NCI-H1092 (cell line): ENCODE measurements at places on chromosomes 7 and 10.
A peak's percentile ranks its signal among the peaks of the same experiment; 100 is the strongest.

DNA sequence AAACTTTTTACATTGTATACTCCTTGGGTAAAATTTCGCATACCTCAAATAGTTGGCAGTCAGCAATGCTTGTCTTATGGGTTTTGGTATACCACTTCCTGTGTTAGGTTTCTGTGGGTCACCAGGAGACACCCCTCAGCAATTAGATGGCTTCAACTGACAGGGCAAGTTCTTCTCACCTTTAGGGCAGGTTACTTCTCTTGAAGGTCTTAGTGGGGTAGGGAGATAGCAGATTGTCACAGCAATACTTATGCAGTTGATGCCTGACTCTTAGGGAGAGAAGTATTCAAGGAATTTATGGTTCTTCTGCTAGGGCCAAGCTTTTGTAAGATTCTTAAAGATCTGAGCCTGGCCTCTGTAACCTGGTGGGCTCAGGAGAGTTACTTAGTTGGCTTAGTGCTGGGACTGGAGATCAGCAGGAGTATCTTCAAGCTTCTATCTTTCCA lies 42.9 kb downstream of the MKLN1 start:
- no peak for DNase-seq

DNA sequence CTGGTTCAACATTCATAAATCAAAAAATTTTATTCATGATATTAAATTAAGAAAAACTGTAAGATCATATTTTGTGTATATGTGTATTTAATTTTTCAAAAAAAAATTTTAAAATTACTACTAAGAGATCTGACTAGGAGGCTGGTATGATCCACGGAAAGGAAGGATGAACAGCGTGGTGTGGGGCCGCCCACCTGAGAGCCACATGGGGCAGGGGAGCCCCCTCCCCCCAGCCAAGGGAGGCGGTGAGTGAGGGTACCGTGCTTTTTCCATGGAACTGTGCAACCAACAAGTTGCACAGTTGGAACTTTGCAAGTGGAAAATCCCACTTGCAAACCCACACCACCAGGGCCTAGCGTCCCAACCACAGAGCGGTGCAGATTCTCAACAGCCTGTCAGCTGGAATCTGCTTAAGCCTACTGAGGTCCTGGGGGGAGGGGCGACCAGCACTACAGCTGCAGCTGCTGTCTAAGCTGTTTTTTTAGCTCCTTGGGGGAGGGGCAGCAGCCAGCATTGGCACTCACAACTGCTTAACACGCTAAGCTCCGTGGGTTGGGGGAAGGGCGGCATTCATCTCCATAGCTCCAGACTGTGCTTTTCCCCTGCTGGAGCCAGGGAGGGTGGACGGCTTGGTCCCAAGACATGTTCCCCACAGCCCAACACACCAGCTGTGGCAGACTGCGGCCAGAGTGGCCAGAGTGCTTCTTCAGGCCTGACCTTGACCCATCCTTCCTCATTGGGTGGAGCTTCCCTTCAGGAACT lies 94.2 kb upstream of the IGFBP3 start:
- DNase-seq: no peak

DNA sequence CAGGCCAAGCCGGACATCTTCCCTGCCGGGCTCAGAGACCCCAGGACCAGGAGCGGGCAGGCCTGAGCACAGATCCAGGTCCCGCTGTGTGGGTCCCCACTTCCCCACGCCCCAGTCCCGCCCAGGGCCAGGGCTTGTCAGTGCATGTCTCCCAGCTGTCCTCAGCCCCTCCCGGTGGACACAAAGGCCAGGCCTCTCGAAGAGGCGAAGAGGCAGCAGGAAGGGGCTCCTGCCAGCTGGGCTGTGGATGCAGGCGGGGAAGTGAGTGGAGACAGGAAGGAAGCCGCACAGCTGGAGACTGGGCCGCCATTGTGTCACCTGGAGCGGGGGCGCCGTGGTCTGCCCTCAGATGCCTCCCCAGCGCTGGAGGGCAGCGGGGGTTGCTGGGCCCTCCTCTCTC lies 4.8 kb downstream of the GRIFIN start:
- DNase-seq: peak; percentile 70

DNA sequence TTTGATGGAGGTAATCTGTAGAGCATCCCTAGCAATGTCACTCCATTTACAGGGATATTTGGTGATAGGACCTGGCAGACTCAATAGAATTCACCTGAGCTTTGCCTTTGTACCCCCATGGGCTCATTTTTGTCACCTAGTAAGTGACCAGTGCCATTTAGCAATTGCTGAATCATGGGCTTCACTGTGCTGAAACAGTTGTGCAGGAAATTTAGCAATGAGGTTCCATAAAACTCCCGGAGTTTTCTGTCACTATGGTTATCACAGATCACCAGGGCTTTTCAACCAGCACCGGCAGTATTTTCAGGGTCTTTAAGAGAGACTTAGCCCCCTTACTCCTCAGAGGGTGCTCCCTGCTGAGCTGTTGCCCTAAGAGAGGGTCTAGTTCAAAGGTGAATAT lies 40.2 kb downstream of the FAS start:
- DNase-seq: no peak

DNA sequence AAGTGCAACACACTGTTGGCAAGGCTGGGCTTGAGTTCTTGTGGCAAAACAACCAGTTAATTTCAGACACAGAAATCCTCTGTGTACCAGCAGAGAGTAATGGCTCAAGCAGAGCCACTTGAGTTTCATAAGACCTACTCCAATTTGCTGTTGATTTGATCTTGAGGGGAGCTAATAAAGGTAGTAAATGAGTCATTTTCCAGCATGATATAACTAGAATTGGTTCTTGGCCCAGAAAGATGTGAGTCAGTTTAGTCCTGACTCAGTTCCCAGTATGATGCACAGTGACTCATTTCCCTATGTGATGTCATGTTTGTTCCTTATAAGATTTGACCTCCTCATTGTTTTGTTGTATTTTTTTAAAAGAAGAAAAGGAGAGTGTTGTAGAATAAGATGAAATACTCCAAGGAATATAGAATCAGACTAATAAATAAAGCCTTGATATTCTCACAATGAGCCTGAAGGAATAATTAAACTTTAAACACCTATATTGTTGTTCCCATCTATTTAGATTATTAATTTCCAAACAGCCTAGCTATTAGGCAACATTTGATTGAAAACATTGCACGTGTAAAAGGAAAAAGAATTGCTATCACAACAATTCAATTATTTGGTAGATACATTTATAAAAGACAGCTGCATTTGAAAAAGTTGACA lies 186.2 kb downstream of the REEP3 start:
- peak; percentile 61 for DNase-seq

GRCh38 chr10:852386-852785 lies 79.1 kb downstream of the LARP4B start:
- no peak for DNase-seq

- DNase-seq: no peak
Measured at GRCh38 chr7:134500406-134500805, 27.0 kb upstream of the AKR1B10 start.

- DNase-seq: no peak
Measured at GRCh38 chr10:67005981-67006380, 80.1 kb downstream of the LRRTM3 start.

DNA sequence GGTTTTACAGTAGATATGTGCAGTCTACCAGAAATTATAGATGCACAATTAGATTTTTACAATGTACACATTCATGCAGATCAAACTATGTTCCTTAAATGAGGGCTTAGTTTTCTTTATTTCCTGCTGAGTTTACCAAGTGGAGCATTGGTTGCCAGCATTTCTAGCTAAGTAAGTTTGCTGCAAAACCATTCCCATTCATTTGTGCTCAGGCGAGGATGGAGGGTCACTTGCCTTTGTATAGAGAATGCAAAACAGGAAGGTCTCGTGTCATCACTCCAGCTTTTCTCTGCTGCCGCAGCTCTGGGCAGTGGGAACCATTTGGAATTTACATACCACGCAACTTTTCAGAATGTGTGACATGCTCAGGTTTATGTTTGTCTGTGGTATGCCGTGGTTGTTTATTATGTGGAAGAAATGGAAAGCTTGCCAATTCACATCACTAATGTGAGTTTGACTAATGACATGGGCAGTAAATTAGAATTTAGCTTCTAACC lies 198.6 kb downstream of the TRIL start:
- DNase-seq: no peak

DNA sequence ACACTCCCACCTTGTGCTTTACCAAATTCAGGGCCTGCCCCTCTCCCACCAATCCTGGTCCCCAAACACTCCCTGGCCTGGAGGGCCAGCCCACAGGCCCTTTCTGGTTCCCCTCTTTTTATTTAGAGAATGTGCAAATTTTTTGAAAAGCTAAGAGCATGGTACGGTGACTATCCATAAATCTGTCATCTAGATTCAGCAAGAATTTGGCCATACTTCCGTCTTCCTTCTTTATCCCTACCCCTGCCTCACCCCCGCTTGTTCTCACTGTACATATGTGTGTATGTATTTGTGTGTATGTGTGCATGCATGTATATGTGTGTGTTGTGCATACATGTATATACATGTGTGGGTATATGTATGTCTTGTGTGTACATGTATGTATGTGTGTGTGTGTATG lies 8.1 kb upstream of the TBRG4 start:
- DNase-seq: no peak

DNA sequence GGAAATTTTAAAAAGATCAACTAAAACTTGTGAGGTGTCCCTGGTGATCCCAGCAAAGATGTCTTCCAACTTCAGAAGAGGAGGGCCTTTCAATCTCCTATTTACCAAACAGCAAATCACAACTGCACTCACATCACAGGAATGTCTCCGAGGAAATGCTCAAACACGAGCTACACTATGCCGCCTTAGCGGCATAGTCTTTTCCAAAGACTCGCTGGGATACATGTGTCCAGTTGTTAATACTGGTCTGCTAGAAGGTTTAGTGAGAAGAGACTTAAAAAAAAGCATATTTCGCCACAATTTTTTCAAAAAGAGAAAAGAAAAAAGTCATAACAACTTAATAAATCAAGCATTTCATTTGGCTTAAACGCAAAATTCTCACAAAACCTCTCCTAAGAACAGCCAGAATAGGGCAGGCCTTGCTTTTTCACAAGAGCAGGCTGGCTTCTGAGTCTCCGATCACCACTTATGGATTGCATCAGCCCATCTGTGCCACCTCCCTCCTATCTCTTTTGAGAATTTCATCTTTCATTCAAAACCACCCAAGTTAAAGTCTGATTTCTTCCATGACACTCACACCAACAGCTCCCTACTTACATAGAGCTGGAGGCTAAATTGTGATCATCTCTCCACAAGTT lies 66.1 kb downstream of the GNA12 start:
- no peak for DNase-seq

DNA sequence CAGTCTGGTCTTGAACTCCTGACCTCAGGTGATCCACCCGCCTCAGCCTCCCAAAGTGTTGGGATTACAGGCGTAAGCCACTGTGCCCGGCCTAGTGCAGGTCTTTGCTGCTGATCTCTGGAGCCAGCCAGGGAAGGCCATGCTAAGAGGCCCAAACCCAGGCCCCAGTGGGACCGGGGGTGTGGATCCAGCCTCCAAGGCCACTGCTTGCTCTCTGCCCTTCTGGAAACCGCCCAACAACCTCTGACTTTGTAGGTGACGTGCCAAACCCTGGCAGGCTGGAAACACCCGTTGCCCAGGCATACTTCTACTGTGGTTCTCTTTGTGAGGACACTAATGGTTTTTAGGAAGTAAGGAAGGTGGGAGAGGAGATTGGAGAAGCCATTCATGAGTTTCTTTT lies 83.5 kb upstream of the GNA12 start:
- DNase-seq: no peak

GRCh38 chr10:75718991-75719390 lies 287.6 kb downstream of the LRMDA start:
- DNase-seq: no peak

DNA sequence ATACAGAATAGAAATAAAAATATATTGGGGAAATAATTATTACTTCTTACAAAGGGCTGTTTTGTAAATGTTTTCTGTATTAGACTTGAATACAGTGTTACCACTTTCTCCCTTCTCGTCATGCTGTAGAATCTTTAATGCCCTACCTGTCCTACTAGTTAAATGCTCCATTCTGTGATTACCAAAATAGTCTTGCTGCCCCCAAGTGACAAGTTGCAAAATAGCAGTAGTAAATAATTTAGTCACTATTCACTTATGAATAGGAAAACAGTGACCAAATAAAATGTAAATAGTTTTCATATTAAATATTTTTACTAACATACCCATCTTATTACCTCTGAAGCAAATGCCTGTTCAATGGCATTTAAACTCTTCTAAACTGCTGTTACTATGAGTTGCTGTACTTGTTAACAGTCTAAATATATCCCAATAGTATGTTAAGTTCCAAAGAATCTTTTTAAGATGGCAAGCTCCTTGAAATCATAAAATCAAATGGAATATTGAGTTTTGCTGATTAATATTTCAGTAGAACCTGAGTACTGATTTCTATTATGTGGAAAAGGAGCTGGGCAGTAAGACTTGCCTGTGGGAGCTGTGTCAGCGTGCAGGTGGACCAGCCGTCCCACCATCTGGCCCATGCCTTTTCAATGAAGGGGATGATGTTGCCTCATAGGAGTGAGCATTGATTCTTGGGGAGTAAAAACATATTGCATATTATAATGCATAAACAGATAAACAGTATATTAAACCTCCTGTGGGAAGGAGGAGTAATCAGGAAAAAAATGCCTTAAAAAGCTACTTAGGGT lies 18.1 kb upstream of the OIT3 start:
- DNase-seq: no peak

- DNase-seq: no peak
Measured at GRCh38 chr7:89887489-89887888, 266.8 kb upstream of the STEAP1 start.

DNA sequence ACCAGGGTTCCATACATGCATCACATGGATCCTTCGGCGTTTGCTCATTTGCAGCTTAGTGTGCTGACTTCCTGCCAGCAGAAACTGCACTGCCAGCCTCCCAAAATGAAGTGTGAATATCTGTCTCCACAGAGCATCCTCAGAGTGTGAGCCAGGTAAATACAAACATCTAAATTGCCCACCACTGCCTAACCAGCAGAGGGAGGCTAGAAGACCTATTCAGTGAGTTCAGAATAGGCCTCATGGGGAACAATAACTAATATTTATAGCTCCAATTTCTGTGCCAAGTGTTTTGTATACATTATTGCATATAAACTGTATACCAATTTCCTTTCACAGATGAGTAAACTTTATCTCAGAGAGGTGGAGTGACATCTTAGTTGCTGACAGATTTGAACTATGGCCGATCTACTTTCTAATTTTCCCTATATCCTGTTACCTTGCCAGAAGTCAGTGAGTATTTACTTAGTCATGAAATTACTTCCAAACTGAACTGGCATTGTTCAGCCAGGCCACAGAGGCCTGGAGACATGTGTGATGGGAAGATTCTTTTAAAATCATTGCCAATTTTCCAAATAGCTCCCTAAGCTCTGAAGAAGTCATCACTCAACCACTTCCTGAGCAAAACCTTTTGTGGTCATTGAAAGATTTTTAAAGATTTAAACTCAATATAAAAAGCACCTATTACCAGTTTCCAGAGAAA lies 926.5 kb upstream of the GHITM start:
- DNase-seq: no peak

DNA sequence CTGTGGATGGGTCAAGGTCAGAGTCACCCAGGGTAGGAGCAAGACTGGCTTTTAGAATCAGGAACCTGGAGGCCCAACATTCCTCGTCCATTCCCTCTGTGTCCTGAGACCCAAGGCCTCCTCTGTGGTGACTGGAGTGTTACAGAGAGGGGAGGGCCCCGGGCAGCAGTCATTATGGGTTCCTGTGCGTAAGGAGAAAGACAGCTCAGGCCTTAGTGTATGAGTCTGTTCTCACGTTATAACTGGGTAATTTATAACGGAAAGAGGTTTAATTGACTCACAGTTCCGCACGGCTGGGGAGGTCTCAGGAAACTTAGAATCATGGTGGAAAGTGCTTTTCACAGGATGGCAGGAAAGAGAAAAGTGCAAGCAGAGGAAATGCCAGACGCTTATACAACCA lies 422.3 kb downstream of the TCERG1L start:
- no peak for DNase-seq
